ENCODE measurements at places on chromosomes 16 and 17.

GRCh38 chr17:48352630-48353029, 77.4 kb downstream of the SKAP1 start:
- peaks cover 10% of the 10 kb centered on the region for H3K36me3 ChIP-seq
- no peak overlapping the region for H3K4me3 ChIP-seq
- peaks cover 13% of the 10 kb centered on the region for H3K4me1 ChIP-seq
- no peaks in the 10 kb centered on the region for H3K27me3 ChIP-seq

GRCh38 chr16:55475919-55476318, 3.1 kb upstream of the MMP2 start:
- no peak overlapping the region for H3K4me3 ChIP-seq
- H3K27ac ChIP-seq = no peak overlapping the region
- H3K36me3 ChIP-seq = no peaks in the 10 kb centered on the region
- no peak for DNase-seq
- peaks cover 19% of the 10 kb centered on the region for H3K4me1 ChIP-seq

DNA sequence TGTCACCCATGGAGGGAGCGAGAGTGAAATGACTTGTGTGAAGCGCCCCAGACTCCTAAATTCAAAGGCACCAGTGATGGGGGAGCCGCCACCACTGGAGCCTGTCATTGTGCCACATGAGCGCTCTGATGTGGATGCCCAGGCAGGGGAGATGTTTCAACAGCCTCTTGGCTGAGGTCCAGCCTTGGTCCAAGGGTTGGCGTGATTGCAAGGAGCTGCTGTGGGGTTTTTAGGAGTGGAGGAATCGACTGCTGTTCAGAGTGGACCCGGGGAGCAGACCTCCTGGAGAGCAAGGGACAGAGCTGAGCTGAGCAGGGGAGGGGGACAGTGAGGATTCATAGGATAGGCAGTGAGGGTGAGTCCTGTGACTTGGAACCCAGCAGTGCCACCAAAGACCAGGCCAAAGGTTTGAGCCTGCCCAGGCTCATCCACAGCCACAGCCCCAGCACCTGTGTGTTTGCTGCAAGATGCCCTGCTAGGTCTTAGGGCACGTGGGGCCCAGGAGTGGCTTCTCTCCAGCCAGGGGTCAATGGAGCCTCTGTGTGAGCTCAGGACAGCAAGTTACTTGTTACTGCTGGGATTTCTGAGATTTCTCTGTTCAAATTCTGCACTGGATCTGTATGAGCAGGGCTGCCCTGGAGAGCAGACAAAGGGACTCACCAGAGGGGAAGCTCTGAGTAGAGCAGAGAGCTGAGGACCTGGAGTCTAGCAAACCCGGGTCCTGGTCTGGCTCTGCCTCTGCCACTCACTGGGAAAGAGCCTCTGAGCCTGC, 20.3 kb downstream of the RHBDL3 start:
- no peaks in the 10 kb centered on the region for H3K4me1 ChIP-seq
- no peak for DNase-seq
- H3K27ac ChIP-seq = no peak overlapping the region

DNA sequence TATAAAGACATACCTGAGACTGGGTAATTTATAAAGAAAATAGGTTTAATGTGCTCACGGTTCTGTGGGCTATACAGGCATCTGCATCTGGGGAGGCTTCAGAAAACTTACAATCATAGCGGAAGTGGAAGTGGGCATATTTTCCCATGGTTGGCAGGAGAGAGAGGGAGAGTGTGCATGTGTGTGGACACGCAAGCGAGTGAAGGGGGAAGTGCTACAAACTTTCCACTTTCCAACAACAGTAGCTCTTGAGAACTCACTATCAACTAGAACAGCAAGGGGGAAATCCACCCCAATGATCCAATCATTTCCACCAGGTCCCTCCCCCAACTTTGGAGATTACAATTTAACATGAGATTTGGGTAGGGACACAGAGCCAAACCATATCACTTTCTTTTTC, 11.1 kb downstream of the TAOK1 start:
- peaks cover 31% of the 10 kb centered on the region for H3K36me3 ChIP-seq
- H3K4me1 ChIP-seq = peaks cover 21% of the 10 kb centered on the region
- H3K4me3 ChIP-seq = no peak overlapping the region
